Skeletal muscle tissue (tissue), 5 donors: ENCODE measurements at places on chromosomes 3 and 15. TPM values are rescaled to one million over a fixed set of nuclear protein-coding genes. Genes with fewer than 3 reads are reported as not detected.

CHRFAM7A gene
- total RNA-seq = 2.1 TPM

TRIM42 gene
- total RNA-seq = not detected

SIDT1 gene
- 2.1 TPM for total RNA-seq

GRAMD1C gene
- total RNA-seq = 1.6 TPM

GPR149 gene
- not detected for total RNA-seq

CTXND1 gene
- total RNA-seq = 0.52 TPM

TAGLN3 gene
- 0.52 TPM for total RNA-seq

RARB gene
- 20.9 TPM for total RNA-seq

ACAA1 gene
- total RNA-seq = 21.9 TPM

CHRD gene
- total RNA-seq = 14.1 TPM

IL17RB gene
- total RNA-seq = 1.6 TPM

ADGRG7 gene
- not detected for total RNA-seq

KLHL40 gene
- 179 TPM for total RNA-seq

CHRNA5 gene
- 0.52 TPM for total RNA-seq

KIF15 gene
- total RNA-seq = 6.3 TPM
